Naive B cell (primary cell): ENCODE measurements at places on chromosomes 5 and 9. TPM values are rescaled to one million over a fixed set of nuclear protein-coding genes. Genes with fewer than 3 reads are reported as not detected.

GFRA3 gene
- not detected for polyA plus RNA-seq

EQTN gene
- not detected for polyA plus RNA-seq

ADAMTS19 gene
- not detected for polyA plus RNA-seq

CFAP157 gene
- polyA plus RNA-seq, result not detected

GALNT12 gene
- not detected for polyA plus RNA-seq

IL13 gene
- polyA plus RNA-seq, result not detected

HTR1A gene
- not detected for polyA plus RNA-seq

TRIP13 gene
- polyA plus RNA-seq, result 3.1 TPM

MEIKIN gene
- not detected for polyA plus RNA-seq

- no peaks in the 10 kb centered on the region for H3K4me1 ChIP-seq
- H3K27me3 ChIP-seq, result peaks cover 12% of the 10 kb centered on the region
- H3K36me3 ChIP-seq, result no peaks in the 10 kb centered on the region
- no peak for DNase-seq
- no peak overlapping the region for H3K27ac ChIP-seq
Measured at GRCh38 chr5:72067682-72068470, 39.4 kb upstream of the MAP1B start.

- H3K4me1 ChIP-seq, result peaks cover 18% of the 10 kb centered on the region
- no peak overlapping the region for H3K27ac ChIP-seq
- no peak overlapping the region for H3K4me3 ChIP-seq
Measured at GRCh38 chr5:43627028-43627427, 24.0 kb downstream of the NNT start.

DNA sequence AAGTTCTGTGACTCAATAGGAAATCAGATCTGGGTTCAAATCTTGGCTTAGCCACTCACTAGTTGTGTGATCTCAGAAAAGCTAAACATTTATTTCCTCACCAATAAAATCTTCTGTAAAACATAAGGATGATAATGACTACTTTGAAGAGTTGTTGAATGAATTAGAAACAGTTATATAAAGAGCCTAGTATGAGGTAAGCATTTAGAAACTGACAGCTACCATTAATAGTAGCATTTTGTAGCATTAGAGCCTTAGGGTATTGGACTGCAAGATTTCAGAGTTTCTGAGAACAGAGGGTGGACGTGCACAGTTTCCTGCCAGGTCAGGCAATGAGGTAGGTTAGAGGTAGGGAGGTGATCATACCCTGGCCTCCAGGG is 293.2 kb downstream of the CWC27 start:
- H3K27ac ChIP-seq, result peak overlapping the region; percentile 46
- H3K4me3 ChIP-seq, result peak overlapping the region; percentile 59
- H3K27me3 ChIP-seq, result no peaks in the 10 kb centered on the region
- H3K4me1 ChIP-seq, result peaks cover 48% of the 10 kb centered on the region
- DNase-seq, result no peak

- no peaks in the 10 kb centered on the region for H3K4me1 ChIP-seq
- no peak overlapping the region for H3K27ac ChIP-seq
- H3K27me3 ChIP-seq, result no peaks in the 10 kb centered on the region
- no peak overlapping the region for H3K4me3 ChIP-seq
- DNase-seq, result no peak
- H3K36me3 ChIP-seq, result no peaks in the 10 kb centered on the region
Measured at GRCh38 chr5:67725604-67726003, 490.0 kb upstream of the PIK3R1 start.

DNA sequence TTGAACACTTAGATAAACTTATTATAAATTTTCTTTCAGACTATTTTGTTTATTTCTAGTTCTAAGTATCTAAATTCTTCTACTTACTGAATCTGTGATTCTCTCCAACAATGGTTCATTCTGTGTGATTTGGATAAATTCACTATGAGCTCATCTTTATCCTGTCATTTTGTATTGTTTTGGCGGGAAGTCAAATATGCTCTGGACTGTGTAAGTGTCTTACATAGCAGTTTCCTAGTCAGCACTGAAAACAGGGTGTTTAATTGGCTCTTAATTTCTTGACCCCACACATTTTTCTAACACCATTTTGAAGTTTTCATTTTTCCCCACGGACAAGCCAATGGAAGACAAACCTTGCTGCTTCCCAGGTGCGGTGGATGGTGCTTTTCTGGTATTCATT is 207.0 kb upstream of the ACO1 start:
- H3K27me3 ChIP-seq, result no peaks in the 10 kb centered on the region
- H3K36me3 ChIP-seq, result no peaks in the 10 kb centered on the region
- no peaks in the 10 kb centered on the region for H3K4me1 ChIP-seq
- H3K4me3 ChIP-seq, result no peak overlapping the region
- no peak for DNase-seq

DNA sequence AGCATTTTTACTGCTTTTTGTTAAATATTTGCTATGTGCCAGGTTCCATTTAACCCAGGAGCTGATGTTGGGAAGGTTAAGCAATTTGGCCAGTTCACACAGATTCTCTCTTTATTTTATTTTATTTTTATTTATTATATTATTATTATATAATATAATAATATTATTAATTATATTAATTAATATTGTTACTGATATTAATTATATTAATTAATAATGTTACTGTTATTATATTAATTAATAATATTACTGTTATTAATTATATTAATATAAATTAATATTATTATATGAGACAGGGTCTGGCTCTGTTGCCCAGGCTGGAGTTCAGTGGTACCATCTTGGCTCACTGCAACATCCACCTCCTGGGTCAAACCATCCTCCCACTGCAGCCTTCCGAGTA is 593.0 kb upstream of the SGCD start:
- H3K4me1 ChIP-seq, result no peaks in the 10 kb centered on the region
- H3K4me3 ChIP-seq, result no peak overlapping the region
- H3K27ac ChIP-seq, result no peak overlapping the region
- H3K36me3 ChIP-seq, result no peaks in the 10 kb centered on the region
- DNase-seq, result no peak

DNA sequence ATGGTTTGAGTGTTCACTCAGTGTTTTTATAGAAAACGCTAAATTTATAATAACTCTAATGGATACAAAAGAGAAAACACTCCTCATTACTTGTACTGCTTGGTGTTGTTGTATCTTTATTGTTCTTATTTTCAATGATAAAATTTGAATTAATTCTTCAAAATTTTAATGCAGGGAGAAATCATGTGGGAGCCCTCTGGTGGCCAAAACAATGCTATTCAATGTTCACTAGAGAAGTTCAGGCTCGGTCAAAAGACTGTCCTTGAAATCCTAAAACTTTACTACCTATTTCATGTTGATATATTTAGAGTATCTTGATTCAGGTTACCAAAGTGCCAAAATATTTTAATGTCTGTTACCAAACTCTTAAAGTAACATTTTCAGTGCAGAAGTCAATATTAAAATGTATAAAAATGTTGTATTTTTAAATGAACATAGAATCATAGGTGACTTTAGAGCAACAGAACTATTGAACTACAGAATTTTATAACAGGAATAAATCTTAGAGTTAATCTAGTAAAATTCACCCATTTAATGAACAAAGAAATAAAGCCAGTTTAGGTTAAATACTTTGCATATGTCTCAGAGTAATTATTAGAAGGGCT is 1259.8 kb downstream of the PTPRD start:
- no peaks in the 10 kb centered on the region for H3K27me3 ChIP-seq
- H3K4me3 ChIP-seq, result no peak overlapping the region
- no peak overlapping the region for H3K27ac ChIP-seq
- peaks cover 7% of the 10 kb centered on the region for H3K4me1 ChIP-seq
- no peaks in the 10 kb centered on the region for H3K36me3 ChIP-seq

DNA sequence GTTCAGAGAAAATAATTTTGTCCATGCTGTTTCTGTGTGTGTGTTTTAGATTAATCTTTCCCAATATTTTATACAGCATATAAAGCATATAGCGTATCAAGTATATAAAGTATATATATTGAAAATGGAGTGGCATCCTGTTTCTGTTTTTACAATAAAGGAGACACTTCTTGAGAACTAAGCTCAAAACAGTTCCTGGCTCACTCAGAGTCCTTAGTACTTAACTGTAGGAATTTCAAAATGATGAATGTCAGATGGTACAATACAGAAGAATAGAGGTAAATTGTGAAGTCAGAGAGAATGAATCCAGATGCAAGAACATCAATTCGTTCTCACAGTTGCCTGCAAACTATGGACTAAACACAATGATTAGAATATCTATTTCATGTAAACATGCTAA is 68.7 kb upstream of the TAS2R1 start:
- H3K36me3 ChIP-seq, result no peaks in the 10 kb centered on the region
- DNase-seq, result no peak
- no peak overlapping the region for H3K27ac ChIP-seq
- H3K4me3 ChIP-seq, result no peak overlapping the region
- no peaks in the 10 kb centered on the region for H3K4me1 ChIP-seq

DNA sequence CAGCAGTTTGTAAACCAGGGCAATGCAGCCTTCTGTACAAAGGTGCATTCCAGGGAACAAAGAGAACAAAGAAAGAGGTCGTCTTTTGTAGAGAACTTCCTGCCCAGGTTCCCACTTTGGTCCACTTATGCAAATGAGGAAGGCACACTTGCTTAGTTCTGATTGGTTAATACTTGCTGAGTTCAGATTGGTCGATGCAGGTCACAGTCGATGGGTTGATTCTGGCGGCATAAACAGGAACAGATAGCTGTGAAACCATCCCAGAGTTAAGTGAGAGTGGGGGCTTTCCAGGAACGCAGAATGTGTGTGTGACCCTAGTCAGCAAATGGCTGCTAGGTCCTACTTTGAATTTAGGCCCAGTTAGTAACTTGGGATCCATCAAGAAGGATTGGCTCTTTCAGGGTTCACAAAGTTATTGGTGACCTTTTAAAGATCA is 1.8 kb upstream of the ADAMTS13 start:
- DNase-seq, result peak; percentile 65
- peaks cover 60% of the 10 kb centered on the region for H3K4me1 ChIP-seq
- peak overlapping the region; percentile 51 for H3K4me3 ChIP-seq
- no peaks in the 10 kb centered on the region for H3K36me3 ChIP-seq

GRCh38 chr9:77013206-77013931 is 6.1 kb upstream of the FOXB2 start:
- H3K27ac ChIP-seq, result no peak overlapping the region
- no peak for DNase-seq
- peaks cover 11% of the 10 kb centered on the region for H3K4me1 ChIP-seq
- peaks cover 4% of the 10 kb centered on the region for H3K36me3 ChIP-seq
- no peak overlapping the region for H3K4me3 ChIP-seq
